Fibroblast of skin of left quadriceps (primary cell): ENCODE measurements at places on chromosomes 3 and 15.

DNA sequence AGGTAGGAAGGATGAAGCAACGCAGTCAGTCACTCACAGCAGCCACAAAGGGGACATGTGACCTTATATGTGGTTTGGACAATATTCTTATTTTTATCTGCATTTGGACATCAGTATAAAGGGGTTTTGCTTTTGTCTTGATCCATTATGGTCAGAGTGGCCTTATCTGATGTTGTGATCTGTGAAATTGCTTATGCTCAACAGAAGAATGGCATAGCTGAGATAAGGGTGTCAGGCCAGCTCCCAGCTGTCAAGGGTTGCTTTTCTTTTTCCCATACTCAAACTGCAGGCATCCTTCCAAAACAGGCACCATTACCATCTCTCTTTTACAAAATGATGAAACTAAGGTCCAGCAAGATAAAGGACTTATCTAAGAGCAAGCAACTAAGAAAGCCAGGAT lies 28.1 kb downstream of the DCLK3 start:
- DNase-seq: no peak

- DNase-seq: no peak
Measured at GRCh38 chr3:17179381-17180205, 294.8 kb downstream of the PLCL2 start.

GRCh38 chr15:37793851-37794250 lies 140.6 kb upstream of the TMCO5A start:
- no peak for DNase-seq

- no peak for DNase-seq
Measured at GRCh38 chr3:60323651-60324050, 927.6 kb downstream of the FHIT start.
